ENCODE measurements at places on chromosomes 4 and X.

- no peak for DNase-seq
Measured at GRCh38 chr4:138003248-138003647, 238.9 kb downstream of the SLC7A11 start.

GRCh38 chr4:141576585-141577110 lies 59.7 kb upstream of the IL15 start:
- DNase-seq: no peak

DNA sequence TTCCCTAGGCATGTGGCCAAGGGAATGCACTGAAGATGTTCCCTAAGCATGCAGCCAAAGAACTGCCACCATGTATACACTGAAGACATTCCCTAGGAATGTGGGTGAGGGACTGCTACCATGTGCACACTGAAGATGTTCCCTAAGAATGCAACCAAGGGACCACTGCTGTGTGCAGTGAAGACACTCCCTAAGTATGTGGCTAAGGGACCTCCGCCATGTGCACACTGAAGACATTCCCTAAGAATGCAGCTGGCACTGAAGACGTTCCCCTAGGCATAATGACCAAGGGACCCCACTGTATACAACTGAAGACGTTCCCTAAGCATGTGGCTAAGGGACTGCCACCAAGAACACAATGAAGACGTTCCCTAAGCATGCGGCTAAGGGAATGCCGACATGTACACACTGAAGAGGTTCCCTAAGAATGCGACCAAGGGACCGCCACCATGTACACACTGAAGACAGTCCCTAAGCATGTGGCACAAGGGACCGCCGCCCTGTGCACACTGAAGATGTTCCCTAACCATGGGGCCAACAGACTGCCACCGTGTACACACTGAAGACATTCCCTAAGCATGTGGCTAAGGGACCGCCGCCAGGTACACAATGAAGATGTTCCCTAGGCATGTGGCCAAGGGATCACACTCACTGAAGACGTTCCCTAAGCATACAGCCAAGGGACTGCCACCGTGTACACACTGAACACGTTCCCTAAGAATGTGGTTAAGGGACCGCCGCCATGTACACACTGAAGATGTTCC lies 25.6 kb downstream of the DHRSX start:
- no peak for DNase-seq

DNA sequence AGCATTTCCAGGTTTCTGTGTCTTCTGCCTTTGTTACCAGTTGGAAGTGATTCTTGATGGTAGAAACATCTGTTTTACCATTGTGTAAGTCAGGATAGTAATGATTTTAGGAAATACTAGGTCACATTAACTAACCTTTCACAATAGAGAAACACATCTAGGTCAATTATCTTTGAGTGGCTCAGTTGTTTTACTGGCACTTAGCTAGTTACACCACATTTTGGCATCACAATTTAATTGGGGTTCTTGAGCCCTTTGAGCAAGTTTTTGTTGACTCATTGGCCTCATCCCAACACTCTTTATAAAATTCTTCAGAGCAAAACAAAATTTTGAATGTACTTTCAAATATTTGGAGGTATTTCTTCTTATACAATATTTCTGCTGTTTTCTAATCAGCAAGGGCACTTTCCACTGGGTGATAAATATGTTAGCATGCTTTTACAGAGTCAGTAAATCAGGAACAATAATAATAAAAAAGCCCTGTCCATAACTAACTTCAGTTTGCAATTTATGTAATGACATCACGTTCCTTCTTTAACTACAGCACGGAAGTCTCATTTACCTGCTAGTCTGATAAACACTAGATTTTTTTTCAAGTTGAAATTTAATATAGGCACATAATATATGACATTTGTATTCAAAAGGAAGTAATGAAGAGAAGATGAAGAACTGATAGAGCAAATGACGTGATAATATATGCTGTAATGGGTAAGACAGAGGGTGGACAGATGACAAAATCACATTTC lies 64.8 kb upstream of the GK2 start:
- no peak for DNase-seq

- no peak for DNase-seq
Measured at GRCh38 chr4:2303121-2303685, 41.3 kb upstream of the MXD4 start.

DNA sequence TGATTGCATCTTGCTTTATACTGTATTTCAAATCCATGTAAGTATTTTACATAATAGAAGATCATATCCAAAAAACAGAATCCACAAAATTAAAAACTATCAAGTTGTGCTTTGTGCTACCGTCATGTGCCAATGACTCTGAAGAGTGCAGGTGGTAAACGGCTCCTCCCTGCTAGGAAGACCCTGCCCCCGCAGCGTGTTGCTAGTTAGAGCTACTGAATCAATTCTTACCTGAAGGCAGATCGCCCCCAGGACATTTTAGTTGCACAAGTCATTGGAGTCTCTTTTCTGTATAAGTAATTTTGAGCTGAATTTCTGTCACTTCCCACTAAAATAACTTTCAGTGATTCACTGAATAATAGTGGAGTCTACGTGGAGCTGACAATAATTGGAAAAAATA lies 599.5 kb upstream of the ZFP42 start:
- DNase-seq: no peak

DNA sequence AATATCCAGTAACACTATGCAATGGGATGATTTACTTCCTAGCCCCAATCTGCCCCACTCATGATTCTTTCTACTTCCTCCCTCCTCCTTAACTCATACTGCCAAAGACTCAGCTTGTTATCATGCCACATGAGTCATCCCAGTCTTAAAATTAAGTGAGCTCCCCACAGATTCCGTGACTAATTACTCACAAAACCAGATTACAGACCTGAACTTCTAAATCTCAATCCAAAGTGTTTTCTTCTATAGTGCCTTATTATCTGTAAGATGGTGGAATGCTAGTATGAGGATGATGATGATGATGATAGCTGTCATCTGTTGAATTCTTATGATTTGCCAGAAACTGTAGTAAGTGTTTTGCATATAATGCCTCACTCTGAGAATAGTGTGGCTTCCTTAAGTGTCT lies 27.7 kb upstream of the GPC3 start:
- DNase-seq: no peak

DNA sequence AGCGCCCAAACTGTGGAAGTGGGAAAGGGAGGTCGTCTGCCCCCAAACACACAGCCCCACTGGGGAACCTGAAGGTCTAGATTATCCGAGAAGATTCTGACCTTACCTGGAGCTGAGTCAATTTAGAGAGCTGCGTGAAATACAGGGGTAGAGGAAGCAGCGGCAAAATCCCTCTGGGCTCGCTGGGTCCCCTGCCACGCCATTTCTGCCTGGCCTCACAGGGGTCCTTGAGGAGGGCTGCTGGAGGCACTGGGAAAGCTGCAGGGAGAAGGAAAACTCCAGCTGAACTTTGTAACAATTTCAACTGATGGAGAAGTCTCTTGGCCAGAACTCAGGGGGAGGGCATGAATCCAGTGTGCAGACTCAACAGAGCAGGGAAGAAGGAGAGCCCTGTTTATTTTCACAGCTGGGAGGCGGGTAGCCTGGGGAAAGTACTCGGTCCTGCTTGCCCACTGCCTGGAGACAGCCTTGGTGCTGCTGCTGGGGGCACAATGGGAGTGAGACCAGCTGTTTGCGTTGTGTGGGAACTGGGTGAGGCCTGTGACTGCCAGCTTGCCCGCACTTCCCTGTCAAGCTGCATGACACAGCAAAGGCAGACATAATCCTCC lies 93.2 kb upstream of the MAPK10 start:
- DNase-seq: no peak

DNA sequence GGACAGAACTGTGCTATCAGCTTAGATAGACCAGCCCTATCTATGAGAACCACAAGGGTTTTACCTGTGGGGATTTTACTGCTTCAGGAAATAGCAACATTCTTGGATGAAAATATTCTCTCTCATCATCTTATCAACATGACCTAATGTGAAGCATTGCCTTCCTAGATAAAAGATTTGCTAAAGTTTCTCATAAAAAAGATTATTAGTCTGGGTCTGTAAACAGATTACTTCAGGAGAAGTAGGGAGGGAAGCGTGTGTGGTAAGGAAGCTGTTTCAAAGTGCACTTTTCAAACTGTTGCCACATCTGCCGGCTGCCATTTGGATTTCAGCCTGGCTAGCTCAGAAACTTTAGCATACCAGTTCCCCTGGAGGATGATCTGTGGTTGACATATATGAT lies at the start of gene NOX1:
NOX1 (minus strand) TSS at position 35 of the 400 bp plus-strand sequence. CDS start 220 bp downstream, outside the sequence.
- no peak for DNase-seq

DNA sequence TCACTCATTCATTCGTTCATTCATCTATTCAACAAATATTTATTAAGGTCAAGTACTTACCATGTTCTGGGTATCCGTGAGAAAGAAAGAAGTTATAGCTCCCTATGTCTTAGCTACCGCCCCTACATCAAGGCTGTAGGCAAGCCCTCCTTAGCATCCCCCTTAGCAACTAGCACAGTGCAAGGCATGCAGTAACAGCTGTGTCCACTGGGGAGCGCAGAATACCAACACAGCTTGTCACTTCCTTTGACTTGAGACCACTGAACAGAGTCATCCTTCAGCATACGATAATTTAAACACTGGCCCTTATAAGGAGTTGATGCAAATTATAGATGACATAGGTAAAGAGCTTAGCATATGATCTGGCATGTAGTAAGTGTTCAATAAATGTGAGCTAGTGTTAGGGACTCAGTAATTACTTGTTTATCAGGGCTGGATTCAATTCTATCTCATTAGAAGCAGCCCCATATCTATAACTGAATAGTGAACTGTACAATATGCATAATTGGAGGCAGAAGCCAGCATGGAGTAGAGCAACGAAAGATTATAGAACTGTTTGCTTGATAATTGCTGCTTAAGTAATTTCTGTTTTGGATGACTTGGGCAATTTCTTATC lies 8.7 kb downstream of the KIAA1210 start:
- peak; percentile 65 for DNase-seq

GRCh38 chr4:3237712-3238560 lies 11.0 kb upstream of the MSANTD1 start:
- no peak for DNase-seq

- DNase-seq: peak; percentile 23
Measured at GRCh38 chrX:51614353-51615012, 4.2 kb downstream of the CENPVL3 start.

DNA sequence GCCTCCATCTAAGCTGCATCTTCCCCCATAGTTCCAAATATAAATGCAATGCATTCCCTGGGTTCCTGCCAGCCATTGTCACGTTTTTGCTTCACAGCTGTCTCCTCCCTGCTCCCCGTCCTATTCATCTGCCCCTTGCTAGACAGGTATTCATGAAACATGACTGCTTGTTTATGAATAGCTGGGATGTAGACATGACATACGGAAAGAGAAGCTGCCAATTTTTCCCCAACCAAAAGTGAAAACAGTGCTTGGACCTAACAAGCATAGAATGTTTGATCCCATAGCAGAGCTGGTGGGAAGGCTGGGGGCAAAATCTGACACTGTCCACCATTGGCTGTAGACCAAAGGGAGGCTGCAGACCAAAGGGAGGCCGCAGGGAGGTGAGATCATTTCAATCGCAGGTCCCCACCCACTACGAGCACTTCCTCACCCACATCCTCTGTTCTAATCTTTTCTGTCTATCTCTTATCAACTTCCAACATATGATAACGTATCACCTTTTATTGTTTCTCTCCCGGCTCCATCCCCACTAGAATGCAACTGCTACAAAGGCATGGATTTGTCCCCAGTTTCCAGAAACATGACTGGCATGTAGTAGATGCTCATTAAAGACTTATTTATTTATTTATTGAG lies 8.5 kb upstream of the GYG2 start:
- DNase-seq: no peak

DNA sequence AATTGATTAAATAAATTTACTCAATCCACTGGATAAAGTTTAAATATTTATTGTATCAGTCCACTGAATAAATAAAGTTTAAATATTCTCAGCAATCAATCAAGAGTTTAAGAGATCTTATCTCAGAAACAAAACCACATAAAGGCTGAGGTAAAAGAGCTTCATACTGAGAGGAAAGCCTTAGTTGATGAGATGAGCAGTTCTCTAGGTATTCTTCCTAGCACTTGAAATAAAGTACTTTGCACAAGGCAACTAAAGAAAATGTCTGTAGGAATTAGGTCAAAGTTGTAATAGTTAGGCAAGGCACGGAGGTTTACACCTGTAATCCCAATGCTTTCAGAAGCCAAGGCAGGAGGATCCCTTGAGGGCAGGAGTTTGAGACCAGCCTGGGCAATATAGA lies 63.5 kb downstream of the UCHL1 start:
- DNase-seq: no peak

Data from thymus (tissue), 14 donors.